ENCODE measurements at places on chromosomes 12 and 14. TPM values are rescaled to one million over a fixed set of nuclear protein-coding genes. Genes with fewer than 3 reads are reported as not detected.

- no peak for DNase-seq
Observed at GRCh38 chr12:122013136-122013535, 8.5 kb upstream of the BCL7A start.

Gene USP30
- 11.5 TPM for polyA plus RNA-seq

GRCh38 chr14:61520576-61520975 is 174.7 kb upstream of the HIF1A start:
- no peak for DNase-seq

Gene CLSTN3
- 20.9 TPM for polyA plus RNA-seq

Gene IL31
- not detected for polyA plus RNA-seq

- DNase-seq: no peak
Observed at GRCh38 chr12:115386946-115387345, 703.0 kb upstream of the TBX3 start.

All from urinary bladder (tissue), 4 donors.